ENCODE measurements at places on chromosomes 5 and 9.

DNA sequence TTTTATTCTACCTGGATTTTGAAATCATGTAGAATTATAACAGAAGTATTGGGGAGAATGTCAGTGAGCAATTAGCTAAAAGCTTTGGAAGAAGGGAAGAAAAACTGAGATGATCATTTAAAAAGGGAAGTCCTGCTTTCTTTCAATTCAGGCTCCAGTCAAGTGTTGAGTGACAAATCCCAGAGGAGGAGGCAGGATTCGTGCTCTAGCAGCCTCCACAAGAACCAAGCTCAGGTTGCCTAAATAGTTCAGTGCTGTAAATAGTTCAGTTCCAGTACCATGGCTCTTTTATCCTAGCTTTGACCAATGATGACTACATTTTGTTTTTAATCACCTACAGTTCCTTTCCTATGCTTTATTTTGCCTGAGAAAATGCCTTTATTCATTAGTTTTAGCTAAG lies 204.9 kb upstream of the NREP start:
- no peak for DNase-seq

GRCh38 chr9:89281106-89281505 lies 29.9 kb upstream of the CKS2 start:
- DNase-seq: no peak

GRCh38 chr5:130065617-130066016 lies 161.4 kb downstream of the CHSY3 start:
- no peak for DNase-seq

DNA sequence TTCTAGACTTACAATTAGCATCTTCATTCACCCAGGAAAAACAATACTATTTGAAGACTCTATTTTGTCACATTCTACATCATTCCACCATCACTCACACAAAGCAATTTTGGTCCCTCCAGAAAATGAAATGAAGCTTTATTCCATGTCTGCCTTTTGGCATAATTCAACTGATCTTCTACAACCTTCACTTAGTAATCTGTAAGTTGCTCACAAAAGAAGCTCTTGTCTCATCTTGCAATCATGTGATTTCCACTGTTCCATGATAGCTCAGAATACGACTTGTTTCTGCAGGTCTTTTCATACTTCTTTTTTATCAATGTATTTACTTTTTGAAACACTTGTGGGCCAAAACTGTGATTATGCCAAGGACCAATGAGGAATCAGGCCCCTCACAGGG lies 261.9 kb upstream of the NR4A3 start:
- no peak for DNase-seq

GRCh38 chr9:13354733-13355132 lies 75.2 kb upstream of the MPDZ start:
- no peak for DNase-seq

- no peak for DNase-seq
Observed at GRCh38 chr5:180801596-180802324, 846 bp downstream of the MGAT1 start.

- no peak for DNase-seq
Observed at GRCh38 chr9:74447451-74448193, 49.5 kb upstream of the RORB start.

GRCh38 chr5:17802256-17802655 lies 168.0 kb downstream of the TAF11L14 start:
- DNase-seq: no peak
